SK-N-MC (cell line): ENCODE measurements at places on chromosomes 16 and 17.

DNA sequence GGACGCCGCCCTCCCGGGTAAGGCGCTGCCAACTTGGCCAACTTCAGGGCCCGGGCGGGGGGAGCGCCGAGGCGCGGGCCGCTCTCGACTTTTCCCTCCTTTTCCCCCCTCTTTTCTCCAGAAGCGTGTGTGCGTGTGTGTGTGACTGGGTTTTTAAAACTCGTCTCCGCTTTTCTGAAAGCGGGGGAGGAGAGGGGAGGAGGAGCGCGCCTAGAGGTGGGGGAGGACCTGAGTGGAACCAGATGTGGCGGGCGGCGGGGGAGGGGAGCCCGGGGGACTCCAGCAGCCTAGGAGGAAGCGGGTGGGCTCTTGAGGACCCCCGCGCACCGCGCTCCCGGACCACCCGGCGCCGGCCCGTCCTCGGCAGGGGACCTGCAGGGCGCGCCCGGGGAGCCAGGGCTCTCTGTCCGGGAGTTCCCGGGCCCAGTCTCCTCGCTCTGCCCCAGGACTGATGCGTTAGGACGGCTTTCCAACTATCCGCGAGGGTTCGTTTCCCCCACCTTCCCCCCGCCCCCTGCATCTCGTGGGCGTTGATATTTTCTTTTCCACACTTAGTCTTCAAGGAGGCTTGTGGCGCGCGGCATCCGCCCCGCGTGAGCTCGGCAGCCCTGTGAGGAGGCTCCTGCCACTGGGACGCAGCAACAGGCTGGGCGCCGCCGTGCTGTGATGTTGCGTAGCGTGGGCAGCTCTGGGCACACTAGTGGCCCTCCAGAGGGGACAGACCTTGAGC lies 599 bp downstream of the MRC2 start:
- DNase-seq: no peak

DNA sequence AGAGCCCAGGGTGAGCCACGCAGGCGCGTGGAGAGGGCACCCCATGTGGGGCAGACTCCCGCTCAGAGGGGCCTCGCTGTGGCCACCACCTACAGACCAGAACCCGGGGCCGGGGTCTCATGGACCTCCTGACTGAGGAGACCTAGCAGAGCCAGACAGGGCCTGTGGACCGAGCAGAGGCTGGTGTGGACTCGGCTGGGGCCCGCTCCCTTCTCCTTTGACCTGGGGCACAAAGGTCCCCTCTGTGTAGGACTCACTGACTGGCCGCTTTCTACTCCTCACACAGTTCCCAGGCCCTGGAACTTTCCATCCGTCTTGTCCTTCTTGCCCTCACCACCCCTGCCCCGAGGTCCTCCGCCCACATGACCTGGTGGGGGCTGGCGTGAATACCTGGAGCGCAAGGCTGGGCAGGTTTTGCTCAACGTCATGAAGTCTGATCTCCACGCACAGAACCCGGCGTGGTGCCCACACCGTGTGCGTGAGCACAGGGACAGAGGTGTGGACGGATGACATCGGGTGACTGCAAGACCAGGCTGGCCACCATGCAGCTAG lies 44.7 kb upstream of the ACSF3 start:
- no peak for DNase-seq

- DNase-seq: no peak
These were observed 1.1 kb upstream of the WBP2 start for GRCh38 chr17:75856062-75856756.

GRCh38 chr16:67546761-67547422 lies 15.4 kb upstream of the CTCF start:
- DNase-seq: no peak

GRCh38 chr17:34318474-34318873 lies 761 bp upstream of the CCL8 start:
- no peak for DNase-seq

GRCh38 chr16:89693931-89694783 lies 7.3 kb downstream of the SPATA2L start:
- DNase-seq: no peak

DNA sequence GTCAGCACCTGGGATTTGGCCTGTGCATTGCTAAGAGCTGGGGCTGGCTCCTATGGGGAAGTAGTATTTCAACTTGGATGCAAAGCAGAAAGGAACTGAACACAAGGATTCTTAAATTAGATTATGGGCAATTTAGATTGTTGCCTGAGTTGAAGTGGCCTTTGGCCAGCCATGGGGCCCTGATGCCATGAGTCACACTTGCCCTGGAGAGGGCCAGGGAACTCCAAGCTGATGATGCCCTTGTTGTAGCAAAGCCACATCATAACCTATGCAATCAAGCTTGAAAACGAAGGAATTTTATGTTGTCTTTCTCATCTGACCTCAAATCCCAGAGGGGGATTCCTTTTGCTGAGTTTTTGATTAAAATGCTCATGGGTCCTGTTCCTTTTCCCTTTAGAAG lies 3.9 kb upstream of the SPATA32 start:
- DNase-seq: no peak

DNA sequence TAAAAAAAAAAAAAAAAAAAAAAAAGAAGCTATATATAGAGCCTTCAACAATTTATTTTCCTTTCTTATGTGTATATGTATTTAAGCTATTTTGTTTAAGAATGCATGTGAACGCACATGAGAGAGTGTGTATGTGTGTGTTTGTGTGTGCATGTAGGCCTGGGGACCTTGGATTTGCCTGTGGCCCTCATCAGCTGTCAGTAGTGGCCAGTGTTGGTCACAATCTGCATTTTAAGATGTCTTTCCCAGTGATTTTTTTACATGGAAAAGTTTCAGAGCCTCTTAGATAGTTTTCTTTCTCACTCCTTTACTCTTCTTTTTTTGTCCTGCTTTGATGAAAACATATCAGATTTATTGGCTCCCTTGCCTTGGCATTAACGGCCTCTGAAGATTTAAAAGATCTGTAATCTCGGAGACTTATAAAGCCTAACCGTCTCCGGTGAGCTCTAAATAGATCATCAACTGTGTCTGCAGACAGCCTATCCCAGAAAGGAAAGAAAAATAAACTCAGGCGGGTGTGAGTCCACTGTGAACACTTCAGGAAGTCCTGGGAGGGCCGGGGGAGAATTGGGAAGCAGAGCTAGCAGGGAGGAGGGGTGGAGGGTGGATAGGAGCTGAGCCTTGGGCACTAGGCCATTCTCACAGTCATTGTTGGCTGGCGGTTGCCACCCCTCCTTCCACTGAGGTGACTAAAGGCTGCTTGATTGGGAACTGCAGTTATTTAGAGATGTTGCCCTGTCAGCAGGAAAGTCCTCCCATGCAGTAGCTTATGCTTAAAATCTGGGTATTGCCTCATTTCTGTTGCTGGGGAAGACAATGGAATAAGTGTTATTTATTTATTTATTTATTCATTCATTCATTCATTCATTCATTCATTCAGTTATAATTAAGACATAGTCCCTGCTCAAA lies 86.8 kb downstream of the WWP2 start:
- DNase-seq: no peak

DNA sequence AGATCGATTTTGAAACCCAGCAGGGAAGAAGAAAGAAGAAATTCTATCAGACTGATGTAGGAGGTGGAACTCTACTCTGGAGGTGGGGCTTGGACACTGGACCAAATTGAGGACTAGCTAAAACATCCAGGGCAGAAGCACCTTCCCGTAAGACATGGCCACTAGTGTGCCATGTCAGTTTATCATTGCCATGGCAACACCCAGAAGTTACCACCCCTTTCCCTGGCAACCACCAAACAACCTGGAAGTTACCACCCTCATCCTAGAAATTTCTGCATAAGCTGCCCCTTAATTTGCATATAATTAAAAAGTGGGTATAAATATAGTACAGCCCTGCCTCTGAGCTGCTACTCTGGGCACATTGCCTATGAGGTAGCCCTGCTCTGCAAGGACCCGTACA lies 66.7 kb downstream of the NACA2 start:
- no peak for DNase-seq

DNA sequence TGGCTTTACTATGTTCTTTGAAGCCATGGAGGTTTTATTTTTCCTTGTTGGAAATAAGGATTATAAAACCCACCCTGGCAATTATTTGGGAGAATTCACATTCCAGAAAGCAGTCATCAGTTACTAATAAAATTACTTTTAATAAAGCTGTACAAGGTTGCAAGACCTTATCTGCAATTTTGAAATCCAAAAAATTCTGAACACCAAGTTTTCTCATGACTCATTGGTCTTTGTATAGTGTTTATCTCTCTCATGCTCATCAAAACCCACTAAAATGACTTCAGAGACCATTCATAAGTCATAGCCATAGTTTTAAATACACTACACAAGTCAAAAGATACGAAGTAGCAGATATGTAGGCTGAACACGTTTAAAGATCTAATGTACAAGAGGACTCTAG lies 6.0 kb upstream of the KRT38 start:
- no peak for DNase-seq

DNA sequence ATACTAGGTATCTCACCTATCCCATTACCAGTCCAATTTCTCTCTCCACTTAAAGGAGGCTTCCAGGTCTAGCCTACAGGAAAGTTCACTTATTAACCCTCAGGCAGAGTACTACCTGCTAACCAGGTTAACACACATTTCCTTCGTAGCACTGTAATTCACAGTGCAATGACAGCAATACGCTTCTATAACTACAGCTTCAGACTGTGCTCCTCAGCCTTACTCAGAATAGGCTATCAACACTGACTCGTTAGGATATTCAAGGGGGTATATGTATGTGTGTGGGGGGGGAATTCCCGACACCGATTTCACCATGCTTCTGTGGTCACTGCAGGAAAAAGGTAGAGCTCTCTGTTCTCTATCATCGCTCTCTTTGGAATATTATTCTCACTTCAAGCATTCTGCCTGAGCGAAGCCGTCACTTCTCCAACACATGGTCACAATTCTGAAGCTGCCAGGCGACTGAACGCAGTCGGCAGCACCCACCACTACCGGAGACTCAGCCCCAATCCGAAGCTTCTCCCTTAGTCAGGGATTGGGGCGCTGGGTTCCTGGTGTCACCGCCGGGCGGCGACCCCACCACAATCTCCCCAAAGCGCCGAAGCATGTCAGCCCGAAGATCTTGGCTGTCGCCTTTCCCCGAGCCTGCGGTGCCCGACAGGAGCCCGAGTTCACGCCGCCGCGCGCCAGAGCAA lies 618 bp downstream of the GGA3 start:
- no peak for DNase-seq

DNA sequence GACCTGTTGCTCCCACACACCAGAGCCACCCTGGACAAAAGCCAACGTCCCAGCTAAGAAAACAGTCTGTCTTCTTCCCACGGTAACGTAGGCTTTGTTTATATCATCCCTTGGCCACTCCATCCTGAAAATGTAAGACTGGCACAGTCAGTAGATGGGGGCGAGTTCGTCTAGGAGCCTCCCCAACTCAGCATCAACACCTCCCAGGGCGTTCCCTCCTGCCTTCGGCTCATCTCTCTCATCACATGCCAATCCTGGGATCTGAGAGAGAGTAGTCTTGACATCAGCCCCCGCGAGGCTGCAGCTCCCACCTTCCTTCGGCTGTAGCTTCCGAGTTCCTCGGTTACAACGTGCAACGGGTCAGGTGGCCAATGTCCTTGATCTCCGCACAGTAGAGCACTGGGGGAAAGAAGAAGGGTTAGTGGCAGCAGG lies 894 bp downstream of the RNF227 start:
- DNase-seq: no peak

GRCh38 chr17:7707446-7707845 lies 2.4 kb downstream of the EFNB3 start:
- DNase-seq: no peak

DNA sequence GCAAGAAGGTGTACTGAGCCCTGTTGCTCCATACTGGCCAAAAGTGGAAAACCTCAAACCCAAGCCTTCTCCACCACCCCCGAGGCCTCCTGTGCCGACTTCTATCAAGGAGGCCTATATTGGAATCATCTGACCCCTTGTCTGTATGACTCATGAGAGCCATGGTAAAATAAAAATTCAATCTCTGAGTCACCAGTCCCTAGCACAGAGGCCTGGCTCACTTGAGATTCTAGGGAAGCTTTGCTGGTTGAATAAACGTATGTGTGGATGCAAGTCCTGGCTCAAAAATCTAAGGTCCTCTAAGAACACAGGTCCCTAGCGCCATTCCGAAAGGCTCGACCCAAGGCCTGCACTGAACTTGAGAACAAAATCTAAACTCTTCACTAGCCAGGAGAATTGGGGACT lies 15.0 kb downstream of the NSMCE1 start:
- DNase-seq: no peak

DNA sequence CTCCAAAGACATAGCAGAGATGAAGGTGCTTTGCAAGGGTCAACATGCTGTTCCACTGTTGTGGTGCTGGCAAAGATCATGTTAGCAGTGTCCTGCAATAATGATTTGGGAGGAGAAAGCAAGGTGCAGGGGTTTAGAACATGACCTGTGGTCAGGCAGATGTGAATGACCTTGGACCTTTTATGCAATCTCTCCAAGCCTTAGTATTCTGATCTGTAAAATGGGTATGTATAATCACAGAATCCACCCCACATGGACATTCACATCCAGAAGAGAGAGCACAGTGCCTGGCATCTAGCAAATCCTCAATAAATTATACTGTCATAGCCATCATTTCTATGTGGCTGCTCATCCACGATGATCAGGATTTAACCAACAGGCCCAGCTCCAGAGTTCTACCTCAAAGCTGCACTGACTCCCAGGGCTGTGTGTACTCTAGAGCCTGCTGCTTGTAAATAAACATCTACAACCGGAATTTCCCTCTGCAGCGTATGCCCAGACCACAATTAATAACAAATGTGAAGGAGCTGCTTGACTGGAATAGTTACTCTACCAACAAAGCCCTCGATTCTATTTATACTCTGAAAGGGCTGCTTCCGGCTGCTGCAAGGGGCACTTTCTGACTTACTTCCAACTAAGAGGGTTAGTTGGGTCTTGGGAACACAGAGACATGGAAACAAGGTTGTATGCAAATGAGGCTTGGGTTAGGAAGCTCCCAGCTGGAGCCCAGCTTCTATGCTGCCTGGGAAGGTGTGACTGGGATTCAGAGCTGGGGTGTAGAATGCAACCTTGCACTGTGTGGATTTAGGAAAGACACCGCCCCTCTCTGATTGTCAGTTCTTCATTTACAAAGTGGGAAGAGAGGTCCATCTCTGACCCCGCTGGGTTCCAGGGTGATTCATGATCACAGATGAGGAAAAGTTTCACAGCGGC lies 265.2 kb downstream of the XYLT1 start:
- no peak for DNase-seq

- DNase-seq: peak; percentile 55
These were observed 21.0 kb upstream of the FZD2 start for GRCh38 chr17:44536090-44536953.

GRCh38 chr16:7964167-7964566 lies 626.1 kb downstream of the TMEM114 start:
- DNase-seq: no peak

GRCh38 chr16:50916040-50916439 lies 174.2 kb downstream of the CYLD start:
- no peak for DNase-seq

GRCh38 chr16:65176603-65177002 lies 54.7 kb upstream of the CDH11 start:
- no peak for DNase-seq
